ENCODE measurements at places on chromosomes 11 and 22. TPM values are rescaled to one million over a fixed set of nuclear protein-coding genes. Genes with fewer than 3 reads are reported as not detected.
A peak's percentile ranks its signal among the peaks of the same experiment; 100 is the strongest.

The OR10G4 gene
- total RNA-seq = not detected

The CRYBB3 gene
- total RNA-seq = 0.54 TPM

The ARHGAP20 gene
- 8.4 TPM for total RNA-seq

The P2RY2 gene
- 4.5 TPM for total RNA-seq

The PKDREJ gene
- not detected for total RNA-seq

The OR6A2 gene
- 0.34 TPM for total RNA-seq

The NFRKB gene
- total RNA-seq = 51.6 TPM

The KIAA1671 gene
- 22.0 TPM for total RNA-seq

The POU2AF1 gene
- not detected for total RNA-seq

The MIF gene
- total RNA-seq = 916 TPM

The SCN3B gene
- 0.22 TPM for total RNA-seq

The LINC01488 gene
- not detected for total RNA-seq

The APOBEC3H gene
- total RNA-seq = 0.49 TPM

The RASSF7 gene
- total RNA-seq = 32.1 TPM

The PPFIBP2 gene
- total RNA-seq = 65.8 TPM

The SPON1 gene
- total RNA-seq = 30.9 TPM

The RFPL1 gene
- 0.63 TPM for total RNA-seq

- H3K4me1 ChIP-seq = peaks cover 18% of the 10 kb centered on the region
- H3K27me3 ChIP-seq = no peaks in the 10 kb centered on the region
- H3K36me3 ChIP-seq = no peaks in the 10 kb centered on the region
- H3K4me3 ChIP-seq = no peak overlapping the region
Observed at GRCh38 chr11:7688238-7688826, 15.0 kb upstream of the CYB5R2 start.

GRCh38 chr11:122253589-122254231, 137.7 kb upstream of the BLID start:
- peak overlapping the region; percentile 89 for H3K27ac ChIP-seq
- H3K4me3 ChIP-seq = no peak overlapping the region
- peaks cover 5% of the 10 kb centered on the region for H3K36me3 ChIP-seq
- DNase-seq = no peak
- peaks cover 31% of the 10 kb centered on the region for H3K4me1 ChIP-seq

DNA sequence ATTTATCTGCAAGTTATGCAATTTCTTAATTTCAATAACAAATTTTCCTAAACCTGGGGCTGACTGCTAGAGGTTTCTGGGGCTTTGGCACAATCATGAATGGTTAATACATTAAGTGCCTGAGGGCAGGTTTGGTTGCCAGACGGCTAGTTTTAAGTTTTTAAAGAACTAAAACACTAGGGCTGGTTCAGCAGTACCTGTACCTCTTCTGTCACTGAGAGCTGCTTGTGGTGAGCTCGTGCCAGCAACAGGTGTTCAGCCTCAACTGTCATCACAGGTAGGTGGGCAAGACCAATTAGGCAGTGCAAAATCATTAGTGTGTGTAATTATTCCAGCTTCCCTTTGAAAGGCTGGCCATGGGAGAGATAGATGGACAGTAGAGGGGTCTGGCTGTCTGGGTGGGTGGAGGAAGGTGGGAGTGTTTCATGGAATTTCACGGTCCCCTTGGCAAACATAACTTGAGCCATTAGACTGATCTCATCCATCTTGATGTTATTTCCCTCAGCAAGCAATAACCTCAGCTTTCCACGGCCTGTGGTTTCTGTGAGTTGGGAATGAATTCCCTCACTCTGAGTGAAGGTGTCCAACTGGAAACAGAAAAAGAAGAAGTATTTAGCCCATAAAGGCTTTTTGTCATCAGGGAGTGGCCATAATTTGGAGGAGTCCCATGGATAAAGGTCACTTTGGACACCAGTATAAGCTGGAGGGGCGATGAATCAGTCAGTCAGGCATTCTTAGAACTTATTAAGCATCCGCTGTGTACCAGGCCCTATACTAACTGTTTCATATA, 114.8 kb downstream of the SNX19 start:
- H3K27me3 ChIP-seq = no peaks in the 10 kb centered on the region
- H3K36me3 ChIP-seq = no peaks in the 10 kb centered on the region
- H3K4me3 ChIP-seq = no peak overlapping the region
- DNase-seq = no peak
- peaks cover 24% of the 10 kb centered on the region for H3K4me1 ChIP-seq

GRCh38 chr11:108237058-108237481, 14.2 kb downstream of the ATM start:
- H3K27ac ChIP-seq = no peak overlapping the region
- H3K4me1 ChIP-seq = no peaks in the 10 kb centered on the region
- no peak for DNase-seq
- H3K36me3 ChIP-seq = peaks cover 48% of the 10 kb centered on the region

- H3K27me3 ChIP-seq = peaks cover 44% of the 10 kb centered on the region
- H3K36me3 ChIP-seq = no peaks in the 10 kb centered on the region
- no peak overlapping the region for H3K27ac ChIP-seq
- peaks cover 8% of the 10 kb centered on the region for H3K4me1 ChIP-seq
- DNase-seq = no peak
- no peak overlapping the region for H3K4me3 ChIP-seq
Observed at GRCh38 chr11:44398266-44399030, 88.5 kb upstream of the ALX4 start.

DNA sequence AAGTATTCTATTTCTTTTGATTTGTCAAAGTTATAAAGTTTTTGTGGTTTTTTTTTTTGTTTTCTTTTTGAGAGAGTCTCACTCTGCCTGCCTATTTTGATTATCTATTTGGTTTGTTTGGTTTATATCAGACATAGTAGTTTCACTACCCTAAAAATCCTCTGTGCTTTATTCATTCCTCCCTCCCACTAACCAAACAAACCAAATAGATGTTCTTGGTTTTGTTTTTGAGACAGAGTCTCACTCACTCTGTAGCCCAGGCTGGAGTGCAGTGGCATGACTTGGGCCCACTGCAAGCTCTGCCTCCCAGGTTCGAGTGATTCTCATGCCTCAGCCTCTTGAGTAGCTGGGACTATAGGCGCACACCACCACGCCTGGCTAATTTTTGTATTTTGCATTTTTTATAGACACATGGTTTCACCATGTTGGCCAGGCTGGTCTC, 67.9 kb downstream of the ENTHD1 start:
- peaks cover 55% of the 10 kb centered on the region for H3K27me3 ChIP-seq
- no peak overlapping the region for H3K4me3 ChIP-seq
- no peak for DNase-seq
- no peaks in the 10 kb centered on the region for H3K4me1 ChIP-seq
- H3K36me3 ChIP-seq = no peaks in the 10 kb centered on the region

DNA sequence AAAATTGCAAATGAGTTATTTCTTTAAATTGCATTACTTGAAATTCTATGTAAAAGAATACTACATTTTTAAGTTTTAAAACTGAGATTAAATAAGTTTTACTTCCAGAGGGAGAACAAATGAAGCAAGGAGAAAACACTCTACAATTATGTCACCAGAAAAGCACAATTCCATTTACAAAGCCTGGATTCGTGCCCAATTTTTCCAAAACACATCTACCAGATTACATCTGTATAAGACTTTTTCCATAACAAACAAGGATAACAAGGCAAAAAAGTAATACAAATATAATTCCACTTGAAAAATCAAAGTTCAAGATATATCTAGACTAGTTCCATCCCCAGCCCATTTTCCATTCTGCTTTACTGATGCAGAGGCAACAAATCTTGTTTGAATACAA, 40.5 kb downstream of the MTMR2 start:
- no peak overlapping the region for H3K4me3 ChIP-seq
- H3K4me1 ChIP-seq = peaks cover 4% of the 10 kb centered on the region
- H3K27me3 ChIP-seq = no peaks in the 10 kb centered on the region

- H3K36me3 ChIP-seq = no peaks in the 10 kb centered on the region
- peaks cover 50% of the 10 kb centered on the region for H3K27me3 ChIP-seq
- H3K4me1 ChIP-seq = no peaks in the 10 kb centered on the region
- no peak overlapping the region for H3K4me3 ChIP-seq
- DNase-seq = no peak
Observed at GRCh38 chr11:18235394-18236334, 938 bp downstream of the SAA4 start.

DNA sequence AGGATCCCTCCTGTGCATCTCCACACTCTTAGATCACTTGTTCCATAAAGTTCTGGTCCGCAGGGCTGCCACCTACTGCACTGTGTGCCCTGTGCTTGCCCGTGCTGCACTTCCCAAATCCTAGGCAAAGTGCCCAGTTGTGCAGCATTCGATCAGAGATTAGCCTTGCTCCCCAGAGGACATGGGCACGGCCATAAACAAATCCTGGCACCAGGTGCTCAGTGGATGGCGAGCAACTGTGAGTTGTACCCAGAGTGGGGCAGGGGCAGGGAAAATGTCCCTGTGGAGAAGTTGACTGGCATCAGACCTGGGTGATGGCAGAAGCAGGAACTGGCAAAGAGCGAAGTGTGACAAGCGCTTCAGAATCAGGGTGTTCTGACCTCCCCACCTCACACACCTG, 4.7 kb downstream of the FADS2 start:
- H3K4me1 ChIP-seq = peaks cover 59% of the 10 kb centered on the region
- H3K27ac ChIP-seq = peak overlapping the region; percentile 90
- H3K27me3 ChIP-seq = no peaks in the 10 kb centered on the region
- no peak for DNase-seq
- H3K4me3 ChIP-seq = no peak overlapping the region
- peaks cover 2% of the 10 kb centered on the region for H3K36me3 ChIP-seq

GRCh38 chr22:35349704-35350538, 31.0 kb upstream of the HMOX1 start:
- peak overlapping the region; percentile 30 for H3K4me3 ChIP-seq
- DNase-seq = no peak
- H3K27ac ChIP-seq = peak overlapping the region; percentile 89
- H3K27me3 ChIP-seq = no peaks in the 10 kb centered on the region
- no peaks in the 10 kb centered on the region for H3K36me3 ChIP-seq

GRCh38 chr11:59426361-59427067, at the start of gene OR5A2:
Gene OR5A2 (minus strand): TSS chr11:59426413. CDS start chr11:59422953, 3,460 bp downstream.
- no peaks in the 10 kb centered on the region for H3K27me3 ChIP-seq
- peaks cover 22% of the 10 kb centered on the region for H3K4me1 ChIP-seq
- H3K4me3 ChIP-seq = no peak within 1 kb of the TSS
- H3K36me3 ChIP-seq = no peaks in the 10 kb centered on the region
- DNase-seq = no peak
- no peak within 1 kb of the TSS for H3K27ac ChIP-seq

- peaks cover 10% of the 10 kb centered on the region for H3K27me3 ChIP-seq
- H3K4me1 ChIP-seq = peaks cover 21% of the 10 kb centered on the region
- H3K4me3 ChIP-seq = no peak overlapping the region
- no peaks in the 10 kb centered on the region for H3K36me3 ChIP-seq
Observed at GRCh38 chr11:119783466-119784400, 54.7 kb upstream of the NECTIN1 start.

GRCh38 chr11:69035150-69035945, 13.4 kb upstream of the TPCN2 start:
- no peak overlapping the region for H3K27ac ChIP-seq
- no peaks in the 10 kb centered on the region for H3K36me3 ChIP-seq
- no peak for DNase-seq
- H3K4me1 ChIP-seq = no peaks in the 10 kb centered on the region
- no peak overlapping the region for H3K4me3 ChIP-seq

GRCh38 chr11:47485107-47485506, 36.2 kb upstream of the RAPSN start:
- H3K4me1 ChIP-seq = no peaks in the 10 kb centered on the region
- no peaks in the 10 kb centered on the region for H3K27me3 ChIP-seq
- H3K4me3 ChIP-seq = no peak overlapping the region
- H3K27ac ChIP-seq = no peak overlapping the region
- peaks cover 42% of the 10 kb centered on the region for H3K36me3 ChIP-seq

DNA sequence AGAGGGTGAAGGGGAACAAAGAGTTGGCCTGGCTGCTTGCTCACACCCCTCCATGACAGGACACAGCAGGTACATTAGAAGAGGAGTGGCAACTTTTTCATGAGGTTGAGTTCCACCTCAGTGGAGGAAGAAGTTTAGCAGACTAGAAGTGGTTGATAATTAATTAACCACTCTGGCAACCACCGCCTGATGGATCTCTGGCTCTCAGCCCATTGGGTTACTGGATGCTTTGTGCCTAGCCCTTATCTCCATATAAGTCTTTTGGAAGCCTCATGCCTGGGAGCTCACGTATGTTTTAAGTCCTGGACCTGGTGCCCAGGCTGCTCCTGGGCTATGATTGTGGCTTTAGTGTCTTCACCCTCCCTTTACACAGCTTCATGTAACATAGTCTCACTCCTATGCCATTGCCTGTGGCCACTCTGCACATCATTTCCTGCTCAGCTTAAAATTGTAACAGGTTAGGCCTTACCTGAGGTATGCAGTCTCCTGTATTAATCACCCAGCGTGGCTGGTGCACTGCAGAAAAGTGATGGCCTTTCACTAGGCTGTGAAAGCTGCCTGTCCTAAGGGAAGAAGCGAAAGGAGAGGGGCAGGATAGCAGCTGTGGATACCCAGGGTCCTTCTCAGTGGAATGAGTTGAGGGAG, 72.7 kb upstream of the CRTAM start:
- no peak for DNase-seq
- H3K4me3 ChIP-seq = no peak overlapping the region
- H3K36me3 ChIP-seq = no peaks in the 10 kb centered on the region
- peaks cover 10% of the 10 kb centered on the region for H3K4me1 ChIP-seq

- H3K4me1 ChIP-seq = no peaks in the 10 kb centered on the region
- no peak overlapping the region for H3K27ac ChIP-seq
- H3K27me3 ChIP-seq = no peaks in the 10 kb centered on the region
- no peak overlapping the region for H3K4me3 ChIP-seq
- H3K36me3 ChIP-seq = no peaks in the 10 kb centered on the region
Observed at GRCh38 chr11:134369656-134370525, 38.1 kb downstream of the GLB1L2 start.

- no peaks in the 10 kb centered on the region for H3K36me3 ChIP-seq
- H3K27me3 ChIP-seq = peaks cover 3% of the 10 kb centered on the region
- no peak for DNase-seq
Observed at GRCh38 chr11:2775626-2776350, 76.0 kb upstream of the KCNQ1OT1 start.

DNA sequence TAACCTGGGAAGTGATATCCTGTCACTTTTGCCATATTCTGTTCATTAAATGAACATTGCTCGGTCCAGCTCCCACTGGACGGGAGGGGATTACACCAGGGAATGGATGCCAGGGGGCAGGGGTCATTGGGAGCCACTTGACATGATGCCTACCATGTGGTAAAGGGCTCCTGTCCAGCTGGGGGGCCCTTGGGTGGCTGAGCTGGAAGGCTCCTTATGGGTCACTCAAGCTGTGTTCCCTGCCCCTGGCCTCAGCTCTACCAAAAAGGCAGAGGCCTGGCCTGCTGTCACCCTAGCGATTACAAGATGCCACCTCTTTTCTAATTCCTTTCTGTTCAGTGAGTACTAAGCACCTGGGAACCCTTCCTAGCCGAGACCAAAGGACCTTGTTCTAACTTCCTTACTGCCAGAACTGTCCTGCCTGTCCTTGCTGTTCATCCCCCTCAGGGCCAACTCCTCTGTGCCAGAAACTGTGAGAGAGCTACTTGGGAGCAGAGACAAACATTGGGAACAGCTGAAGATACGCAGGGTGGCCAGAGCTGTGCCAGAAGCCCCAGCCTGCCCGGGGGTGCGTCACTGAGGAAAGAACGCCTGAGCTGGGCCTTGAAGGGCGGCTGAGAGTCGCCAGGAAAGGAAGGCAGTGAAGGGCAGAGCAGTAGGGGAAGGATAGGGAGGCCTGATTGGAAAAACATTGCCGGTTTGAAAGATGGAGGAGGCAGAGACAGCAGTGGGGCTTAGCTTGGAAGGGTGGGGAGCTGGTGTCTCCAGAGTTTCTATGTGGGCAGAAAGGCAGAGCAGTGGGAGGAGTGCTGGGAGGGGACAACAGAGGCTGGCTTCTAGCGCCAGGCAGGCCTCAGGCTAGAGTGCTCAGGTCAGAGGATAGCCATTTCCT, 12.7 kb upstream of the UVRAG start:
- H3K4me3 ChIP-seq = no peak overlapping the region
- H3K27ac ChIP-seq = no peak overlapping the region
- H3K4me1 ChIP-seq = peaks cover 6% of the 10 kb centered on the region

GRCh38 chr22:36171941-36172340, 11.4 kb upstream of the APOL3 start:
- DNase-seq = no peak
- no peaks in the 10 kb centered on the region for H3K27me3 ChIP-seq

Data from mesothelial cell of epicardium (in vitro differentiated cells).